ENCODE measurements at places on chromosomes 12 and 14.

GRCh38 chr12:19896041-19896440 is 456.7 kb downstream of the AEBP2 start:
- DNase-seq = peak; percentile 64

GRCh38 chr14:101854366-101854765 is 92.9 kb downstream of the PPP2R5C start:
- DNase-seq = no peak

DNA sequence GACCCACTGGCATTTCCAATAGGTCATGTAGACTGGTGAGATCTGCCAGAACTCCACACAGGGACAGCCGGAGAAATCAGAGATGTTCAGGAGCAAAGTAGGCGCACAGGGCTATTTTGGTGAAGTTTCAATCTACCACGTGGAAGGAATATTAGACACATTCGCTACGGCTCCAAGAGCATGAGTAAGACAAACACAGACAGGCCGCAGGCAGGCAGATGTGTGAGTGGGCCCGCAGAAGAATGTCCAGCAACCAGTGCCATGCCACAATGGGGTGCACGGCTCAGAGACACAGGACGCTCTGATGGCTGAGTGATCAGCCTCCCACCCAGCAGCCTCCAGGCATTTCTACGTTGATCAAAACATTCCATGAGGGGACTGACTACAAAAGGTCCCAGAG is 10.4 kb downstream of the SLC15A4 start:
- no peak for DNase-seq

- no peak for DNase-seq
Observed at GRCh38 chr12:31325524-31325875, 450 bp downstream of the SINHCAF start.

- DNase-seq = no peak
Observed at GRCh38 chr14:74575507-74575906, 36.5 kb downstream of the LTBP2 start.

GRCh38 chr14:101504096-101504948 is 57.0 kb upstream of the DIO3 start:
- DNase-seq = no peak

GRCh38 chr14:62206456-62206855 is 444.2 kb downstream of the SNAPC1 start:
- DNase-seq = peak; percentile 32

DNA sequence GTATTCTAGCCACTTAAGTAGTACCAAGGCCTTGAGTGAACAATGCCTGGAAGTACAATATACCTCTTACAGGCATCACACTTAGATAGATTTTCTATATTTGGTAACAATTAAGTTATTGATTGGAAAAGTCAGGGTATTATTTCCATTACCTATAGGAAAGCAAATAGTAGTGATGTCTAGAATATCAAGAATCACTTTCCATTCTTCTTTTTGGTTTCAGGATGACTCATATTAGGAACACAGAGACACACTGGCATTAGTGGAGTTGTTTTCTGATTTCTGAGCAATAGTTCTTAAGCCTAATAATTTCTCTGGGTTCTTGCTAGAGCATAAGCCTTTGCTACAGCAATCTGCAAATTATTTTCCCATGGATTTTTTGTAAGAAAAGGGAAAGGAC is 1640.0 kb upstream of the SEL1L start:
- no peak for DNase-seq

DNA sequence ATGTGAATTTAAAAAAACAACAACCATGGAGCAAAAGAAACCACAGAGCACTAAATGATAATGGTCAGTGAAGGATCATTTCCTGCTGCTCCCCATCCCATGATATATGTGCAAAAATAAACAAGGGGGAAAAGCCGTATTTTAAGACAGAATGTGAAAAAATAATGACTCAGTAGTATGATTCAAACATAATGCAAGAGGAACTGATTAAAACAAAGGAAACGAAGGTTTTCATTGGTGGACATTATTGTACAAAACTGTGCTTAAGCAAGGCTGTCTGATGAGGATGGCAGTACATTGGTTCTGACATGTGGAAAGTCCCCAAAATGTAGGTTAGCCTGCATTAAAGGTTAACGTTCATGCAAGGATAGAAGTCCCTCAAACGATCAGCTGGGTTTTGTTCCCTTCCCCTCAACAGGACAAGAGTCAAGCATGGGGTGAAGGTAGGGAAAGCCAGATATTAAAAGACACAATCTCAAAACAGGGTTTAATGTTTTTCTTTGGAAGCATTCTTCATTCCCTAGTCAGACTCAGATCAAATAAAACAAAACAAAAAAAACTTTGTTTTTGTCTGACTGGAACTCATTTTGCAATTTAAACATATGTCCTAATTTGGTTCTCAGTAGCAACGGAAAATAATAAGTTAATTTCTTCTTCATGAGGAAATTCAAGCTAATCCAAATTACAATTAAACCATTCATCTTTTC is 26.3 kb upstream of the PTGDR start:
- DNase-seq = peak; percentile 83

DNA sequence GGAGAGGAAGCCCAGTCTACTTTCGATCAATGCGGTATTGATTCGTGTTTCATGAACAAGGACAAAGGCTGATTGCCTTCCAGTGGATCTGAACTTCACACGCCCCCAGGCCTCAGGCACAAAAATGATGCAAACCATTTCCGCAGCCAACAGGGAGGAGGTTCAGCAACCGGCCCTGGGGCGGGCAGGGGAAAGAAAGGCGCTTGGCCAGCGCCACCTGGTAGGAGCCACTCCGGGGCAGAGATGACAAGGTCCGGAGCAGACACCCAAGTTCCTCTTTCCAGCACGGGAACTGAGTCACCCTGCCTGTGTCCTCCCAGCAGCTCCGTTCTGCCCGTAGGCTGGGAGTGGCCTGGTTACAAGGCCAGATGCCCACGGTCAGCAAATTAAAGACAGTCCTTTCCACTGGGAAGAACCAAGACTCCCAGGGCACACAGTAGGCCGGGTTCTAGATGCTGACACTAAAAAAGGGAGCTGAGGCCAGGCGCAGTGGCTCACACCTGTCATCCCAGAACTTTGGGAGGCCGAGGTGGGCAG is 136.3 kb downstream of the SCARB1 start:
- DNase-seq = no peak

DNA sequence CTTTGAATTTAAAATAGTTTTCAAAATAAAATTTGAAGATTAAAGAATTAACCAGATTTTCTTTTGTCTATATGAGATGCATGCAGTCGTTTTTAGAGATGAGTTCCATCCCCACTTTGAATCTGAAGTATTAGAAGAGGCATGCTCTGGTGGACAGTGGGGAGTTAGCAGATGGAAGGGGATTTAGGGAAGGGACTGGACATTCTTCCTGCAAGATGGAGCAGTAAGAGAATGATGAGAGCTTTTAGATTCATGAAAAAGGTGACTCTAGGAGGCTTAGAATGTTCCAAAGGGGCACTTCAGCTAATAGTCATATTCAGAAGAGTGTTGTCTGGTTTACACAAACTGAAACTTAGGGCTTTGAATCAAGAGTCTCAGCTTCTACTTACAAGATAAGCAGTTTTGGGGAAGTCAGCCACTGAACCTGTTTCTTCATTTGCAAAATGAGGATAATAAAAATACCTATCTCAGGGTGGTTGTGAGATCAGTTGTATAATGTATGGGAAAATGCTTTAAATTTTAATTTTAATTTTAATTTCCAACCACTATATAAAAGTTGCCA is 3.7 kb downstream of the ZBTB1 start:
- no peak for DNase-seq

DNA sequence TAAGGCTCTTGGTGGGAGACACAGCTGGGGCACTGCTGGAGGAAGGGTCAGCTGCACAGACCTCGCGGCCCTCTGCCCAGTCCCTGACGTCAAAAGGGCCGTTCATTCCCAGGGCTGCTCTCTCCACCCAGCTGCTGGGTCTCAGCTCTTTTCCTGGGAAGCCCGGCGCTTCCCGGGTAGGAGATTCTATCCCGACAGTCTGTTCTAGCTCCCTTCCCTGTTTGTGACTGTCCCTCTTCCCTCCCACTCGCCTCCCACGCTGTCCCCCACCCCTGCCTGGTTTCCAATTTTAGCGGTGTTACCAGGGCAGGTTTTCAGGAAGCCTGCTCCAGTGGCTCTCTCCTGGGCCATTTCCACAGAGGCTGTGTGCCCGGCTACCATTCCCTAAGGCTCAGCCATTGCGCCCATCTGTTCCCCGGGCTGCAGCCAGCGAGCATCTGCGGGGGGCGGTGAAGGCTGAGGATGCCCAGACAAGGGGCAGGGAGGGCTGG is 186.6 kb downstream of the CACNA1C start:
- no peak for DNase-seq

GRCh38 chr12:118521036-118521370 is 144.6 kb downstream of the SUDS3 start:
- DNase-seq = no peak

DNA sequence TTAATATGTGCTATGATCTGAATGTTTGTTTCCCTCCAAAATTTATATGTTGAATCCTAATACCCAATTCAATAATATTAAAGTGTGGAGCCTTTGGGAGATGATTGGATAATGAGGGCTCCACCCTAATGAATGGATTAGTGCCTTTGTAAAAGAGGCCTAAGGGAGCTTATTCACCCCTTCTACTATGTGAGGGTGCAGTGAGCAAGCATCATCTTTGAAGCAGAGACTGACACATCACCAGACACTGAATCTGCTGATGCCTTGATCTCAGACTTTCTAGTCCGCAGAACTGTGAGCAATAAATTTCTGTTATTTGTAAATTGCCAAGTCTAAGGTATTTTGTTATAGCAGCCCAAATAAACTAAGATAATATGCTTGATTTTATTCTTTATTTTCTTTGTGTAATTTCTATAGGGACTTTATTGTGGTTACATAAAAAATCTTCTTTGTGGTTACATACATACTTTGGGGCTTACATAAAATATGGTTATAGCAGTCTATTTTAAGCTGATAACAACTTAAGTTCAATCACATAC is 131.1 kb upstream of the SLC38A2 start:
- DNase-seq = peak; percentile 48

GRCh38 chr12:15861404-15861803 is 20.8 kb upstream of the STRAP start:
- DNase-seq = no peak

All from fibroblast of skin of abdomen (primary cell).